Fibroblast of skin of left biceps (primary cell): ENCODE measurements at places on chromosomes 11 and 22.

DNA sequence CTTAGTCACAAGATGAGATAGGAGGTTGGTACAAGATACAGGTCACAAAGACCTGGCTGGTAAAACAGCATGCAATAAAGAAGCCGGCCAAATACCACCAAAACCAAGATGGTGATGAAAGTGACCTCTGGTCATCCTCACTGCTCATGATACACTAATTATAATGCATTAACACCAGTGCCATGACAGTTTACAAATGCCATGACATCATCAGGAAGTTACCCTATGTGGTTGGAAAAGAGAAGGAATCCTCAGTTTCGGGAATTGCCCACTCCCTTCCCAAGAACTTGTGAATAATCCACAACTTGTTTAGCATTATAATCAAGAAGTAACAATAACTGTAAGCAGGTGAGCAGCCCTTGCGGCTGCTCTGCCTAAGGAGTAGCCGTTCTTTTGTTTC is 408.5 kb upstream of the RAG2 start:
- DNase-seq, result no peak

DNA sequence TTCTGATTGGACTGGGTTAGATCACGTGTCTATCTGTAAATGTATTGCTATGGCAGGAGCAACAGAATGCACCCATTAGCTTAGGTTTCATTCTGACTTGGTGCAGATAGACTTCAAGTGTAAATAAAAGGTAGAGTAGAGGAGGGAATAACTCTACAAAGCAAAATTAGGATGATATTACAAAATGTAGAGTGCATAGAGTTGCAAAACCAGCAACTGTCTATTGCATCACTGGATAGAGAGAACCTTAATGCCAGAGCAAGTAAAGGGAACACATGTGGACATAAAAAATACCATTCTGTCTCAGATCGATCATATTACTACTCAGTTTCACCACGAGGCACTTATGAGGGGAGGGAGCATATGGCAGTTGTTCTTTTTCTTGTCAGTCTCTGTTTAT is 22.0 kb upstream of the CAT start:
- peak; percentile 10 for DNase-seq

DNA sequence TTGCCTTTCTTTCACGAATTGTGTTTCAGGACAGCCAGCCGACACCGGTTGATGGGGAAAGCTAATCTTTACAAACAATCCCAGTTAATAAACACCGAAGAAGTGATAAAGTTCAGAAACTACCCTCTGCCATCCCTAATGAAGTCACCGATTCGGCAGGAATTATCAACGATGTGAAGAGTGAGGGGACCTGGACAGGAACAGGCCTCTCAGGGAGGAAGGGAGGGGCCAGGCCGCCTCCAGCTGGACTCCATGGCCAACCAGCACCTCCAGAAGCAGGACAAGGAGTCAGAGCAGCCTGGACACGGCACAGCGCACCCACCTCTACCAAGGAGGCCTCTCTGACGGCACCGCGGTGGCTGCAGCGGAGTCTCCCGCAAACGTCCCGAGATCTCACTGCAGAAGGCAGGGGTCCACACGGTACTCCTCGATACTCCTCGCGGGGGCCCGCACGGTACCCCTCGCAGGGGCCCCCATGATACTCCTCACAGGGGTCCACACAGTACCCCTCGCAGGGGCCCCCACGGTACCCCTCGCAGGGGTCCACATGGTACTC is 3.9 kb downstream of the TOLLIP start:
- DNase-seq, result no peak

DNA sequence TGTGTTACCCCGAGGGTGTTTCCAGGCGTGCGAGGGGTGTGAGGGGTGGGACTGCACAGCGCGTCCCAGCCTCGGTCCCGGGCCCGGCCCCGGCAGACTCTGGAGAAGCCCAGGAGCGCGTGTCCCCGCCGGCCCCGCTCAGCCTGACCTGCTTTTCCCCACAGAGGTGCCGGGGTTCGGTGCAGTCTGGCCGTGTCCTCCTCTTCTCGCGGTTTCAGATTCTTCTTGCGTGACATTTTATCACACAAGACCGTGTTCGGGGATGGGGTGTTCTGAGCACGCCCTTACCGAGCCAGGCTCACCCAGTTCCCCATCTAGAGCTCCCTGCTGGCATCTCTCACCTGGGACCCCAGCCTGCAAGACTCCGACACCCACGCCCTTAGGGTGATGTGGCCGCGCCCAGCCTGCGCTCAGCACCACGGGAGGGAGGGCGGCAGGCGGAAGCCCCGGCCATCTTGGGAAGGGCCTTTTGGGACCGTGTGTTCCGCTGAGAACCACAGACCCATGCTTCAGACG is 775.6 kb downstream of the BRD1 start:
- no peak for DNase-seq

DNA sequence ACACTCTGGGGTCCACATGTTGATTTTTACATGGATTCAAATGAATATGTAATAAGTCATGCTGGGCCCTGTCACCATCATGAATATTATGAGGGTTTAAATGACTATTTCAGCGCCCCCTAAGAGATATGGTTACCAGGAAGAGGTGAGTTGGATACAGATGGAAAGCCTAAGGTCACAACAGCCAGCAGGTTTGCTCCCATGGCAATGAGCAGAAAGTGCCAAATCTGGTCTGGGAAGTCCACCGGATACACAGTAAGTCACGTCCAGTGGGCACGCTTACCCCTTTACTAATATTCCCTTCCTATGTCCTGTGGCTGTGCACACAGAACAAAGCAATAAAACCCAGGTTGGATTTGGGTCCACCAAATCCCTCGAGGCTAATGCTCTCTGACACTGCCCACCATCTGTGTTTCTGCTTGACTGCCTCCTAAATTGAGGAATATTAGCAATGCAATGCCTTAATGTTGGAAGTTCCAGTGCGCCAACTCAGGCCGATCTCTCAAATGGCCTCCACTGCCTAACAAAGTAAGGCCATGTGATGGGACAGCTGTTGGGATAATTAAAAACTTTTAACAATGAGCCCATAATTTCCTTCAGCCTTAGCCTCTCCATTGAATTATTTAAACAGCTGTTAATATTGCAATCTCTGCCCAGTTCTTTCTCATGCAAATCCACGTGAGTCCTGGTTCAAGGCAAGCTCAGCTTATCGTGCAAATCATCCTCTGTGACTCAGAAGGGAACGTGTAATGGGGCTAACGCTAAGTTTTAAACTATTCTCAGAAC is 97.6 kb downstream of the SLC1A2 start:
- DNase-seq, result peak; percentile 92

DNA sequence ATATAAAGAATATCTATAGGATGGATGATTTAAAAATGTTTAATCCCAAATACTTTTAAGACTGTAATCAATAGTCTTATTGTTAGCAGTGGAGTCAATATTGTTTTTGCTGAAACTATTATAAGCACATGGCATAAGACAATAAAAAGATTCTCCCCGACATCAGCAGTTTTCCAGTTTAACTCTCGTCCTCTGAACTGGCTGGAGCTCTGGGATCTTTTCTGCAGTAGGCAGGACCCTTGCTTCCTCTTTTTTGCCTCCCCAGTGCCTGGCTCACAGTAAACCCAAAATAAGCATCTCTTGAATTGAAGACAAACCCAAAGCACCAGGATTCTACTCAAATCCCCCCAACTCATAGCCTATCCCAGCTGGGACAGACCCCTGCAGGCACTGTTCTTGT is 32.9 kb downstream of the KCNJ1 start:
- no peak for DNase-seq

DNA sequence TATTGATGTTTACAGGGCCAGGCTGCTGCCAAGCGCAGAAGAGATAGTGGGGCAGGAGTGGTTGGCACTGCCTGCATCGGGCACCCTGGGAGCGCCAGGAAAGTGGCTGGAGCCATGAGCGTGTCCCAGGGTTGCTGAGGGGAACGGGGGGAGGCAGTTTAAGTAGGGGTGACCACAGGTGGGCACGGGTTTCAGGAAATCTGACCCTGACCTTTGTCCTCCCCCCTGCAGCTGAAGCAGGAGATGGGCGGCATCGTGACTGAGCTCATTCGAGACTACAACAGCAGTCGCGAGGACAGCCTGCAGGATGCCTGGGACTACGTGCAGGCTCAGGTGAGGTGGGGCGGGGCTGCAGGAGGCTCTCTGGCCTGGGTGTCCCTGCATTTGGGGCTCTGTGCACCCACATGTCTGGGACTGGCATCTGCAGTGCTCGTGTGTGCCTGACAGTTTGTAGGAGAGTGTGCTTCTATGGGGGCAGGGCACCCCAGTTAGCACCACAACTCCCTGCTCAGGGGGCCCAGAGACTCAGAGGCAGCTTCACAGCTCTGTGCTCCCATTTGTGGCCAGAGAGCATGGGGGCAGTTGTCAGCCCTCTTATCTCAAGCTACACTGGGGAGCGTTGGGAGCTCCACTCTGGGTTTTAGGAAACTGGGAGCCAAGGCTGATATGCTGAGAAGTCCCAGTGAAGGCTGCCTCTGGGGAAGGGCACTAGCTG is 49.7 kb downstream of the CD82 start:
- no peak for DNase-seq

- DNase-seq, result no peak
These were observed 101.0 kb downstream of the GGTLC2 start for GRCh38 chr22:22745225-22746060.

- DNase-seq, result no peak
These were observed 443 bp downstream of the BTBD18 start for GRCh38 chr11:57751176-57751575.

DNA sequence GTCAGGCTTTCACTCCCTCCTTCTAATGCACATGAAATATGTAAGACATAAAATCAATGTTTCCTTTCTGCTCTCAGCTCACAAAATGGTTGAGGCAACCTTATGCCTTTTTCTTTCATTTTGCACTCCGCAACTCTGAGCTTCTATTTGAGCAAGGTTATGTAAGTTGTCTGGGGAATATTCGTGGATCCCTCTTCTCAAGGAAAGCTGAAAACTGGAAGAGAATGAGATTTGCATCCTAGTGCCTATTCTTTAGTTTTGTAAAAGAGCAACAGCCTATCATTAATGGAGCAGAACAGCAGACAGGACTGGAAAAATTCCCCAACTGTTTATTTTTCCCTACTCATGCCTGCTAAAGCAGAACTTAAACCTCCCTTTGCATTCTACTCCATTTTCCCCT is 141.7 kb downstream of the FAM76B start:
- DNase-seq, result no peak

DNA sequence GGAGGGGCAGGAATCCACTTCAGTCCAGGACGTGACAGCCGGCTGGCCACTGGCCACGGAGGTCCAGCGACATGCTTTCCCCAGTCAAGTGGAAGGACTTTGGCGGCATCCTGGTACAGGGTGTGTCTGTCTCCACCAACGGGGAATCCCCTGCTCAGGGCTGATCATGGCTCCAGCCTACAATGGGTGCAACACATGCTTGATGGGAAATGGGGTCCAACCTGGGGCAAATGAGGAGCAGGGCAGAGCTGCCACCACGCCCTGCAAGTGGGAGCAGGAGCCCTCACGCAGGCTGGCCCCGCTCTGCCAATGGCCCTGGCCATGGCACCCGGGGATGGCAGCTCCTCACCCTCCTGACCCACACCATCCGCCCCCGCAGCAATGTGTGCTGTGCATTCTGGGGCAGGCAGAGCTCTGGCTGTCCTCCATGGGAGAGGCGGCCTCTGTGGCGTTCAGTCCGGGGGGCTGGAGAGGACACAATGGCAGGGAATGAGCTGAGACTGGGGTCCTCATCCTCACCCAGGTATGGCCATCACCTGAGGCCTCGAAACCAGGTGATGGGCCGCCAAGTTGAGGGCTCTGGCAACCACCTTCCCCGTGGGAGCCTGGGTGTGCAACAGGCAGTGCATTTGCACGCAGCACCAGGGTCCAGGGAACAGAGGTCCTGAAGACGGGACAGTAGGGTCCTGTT is 5.8 kb upstream of the SEPTIN5 start:
- no peak for DNase-seq

GRCh38 chr11:128898580-128899344 is 7.6 kb downstream of the KCNJ5 start:
- no peak for DNase-seq

DNA sequence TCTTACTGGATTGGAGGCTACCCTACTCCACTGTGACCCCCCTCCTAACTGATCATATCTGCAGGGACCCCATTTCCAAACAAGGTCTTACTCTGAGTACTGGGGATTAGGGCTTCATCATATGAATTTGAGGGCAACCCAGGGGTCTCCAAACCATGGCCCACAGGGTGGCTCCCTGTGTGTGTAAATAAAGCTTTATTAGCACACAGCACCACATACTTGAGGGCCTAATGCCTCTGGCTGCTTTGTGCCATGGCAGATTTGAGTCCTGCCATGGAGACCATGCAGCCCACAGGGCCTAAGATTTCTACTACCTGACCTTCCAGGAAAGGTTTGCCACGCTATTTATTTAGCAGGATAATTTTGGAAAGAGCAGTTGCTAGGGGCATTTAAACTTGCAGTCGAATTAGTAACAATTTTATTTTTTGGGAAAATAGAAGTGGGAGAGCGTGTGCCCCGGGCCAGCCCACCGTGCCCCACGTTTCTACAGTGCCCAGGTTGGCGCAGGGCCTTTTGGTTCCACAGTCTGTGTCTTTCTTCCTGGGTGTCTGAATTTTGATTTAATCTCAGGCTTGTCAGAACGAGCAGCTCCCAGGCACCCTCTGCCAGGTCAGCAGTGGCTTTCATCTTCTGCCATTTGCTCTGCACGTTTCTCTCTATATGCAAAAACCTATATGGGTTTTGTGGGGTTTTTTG is 92.3 kb downstream of the KCNQ1 start:
- no peak for DNase-seq
